ENCODE measurements at places on chromosomes 12 and 14.

- no peak overlapping the region for H3K27ac ChIP-seq
- DNase-seq, result no peak
- no peaks in the 10 kb centered on the region for H3K4me1 ChIP-seq
- H3K27me3 ChIP-seq, result no peaks in the 10 kb centered on the region
- H3K36me3 ChIP-seq, result no peaks in the 10 kb centered on the region
Measured at GRCh38 chr12:79347866-79348265, 342.9 kb downstream of the PAWR start.

DNA sequence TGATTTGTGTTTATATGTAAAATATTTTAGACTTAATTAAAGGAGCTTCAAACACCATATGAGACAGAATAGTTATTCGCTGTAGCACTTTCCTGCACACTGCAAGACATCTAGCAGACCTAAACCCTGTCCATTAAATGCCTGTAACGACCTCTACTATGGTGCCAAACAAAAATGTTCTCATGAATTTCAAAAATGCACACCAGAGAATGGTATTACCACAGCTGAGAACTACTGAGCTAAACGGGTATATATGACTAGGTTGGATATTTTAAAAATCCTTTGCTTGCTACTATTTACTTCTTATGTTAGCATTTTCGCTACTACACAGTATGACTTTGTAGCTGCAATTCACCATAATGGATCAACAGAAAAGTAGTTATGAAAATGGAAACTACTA is 34.8 kb downstream of the SPPL3 start:
- H3K36me3 ChIP-seq, result no peaks in the 10 kb centered on the region
- H3K27me3 ChIP-seq, result no peaks in the 10 kb centered on the region
- H3K4me1 ChIP-seq, result peaks cover 3% of the 10 kb centered on the region
- no peak overlapping the region for H3K27ac ChIP-seq
- DNase-seq, result no peak

- H3K4me1 ChIP-seq, result no peaks in the 10 kb centered on the region
- DNase-seq, result no peak
- no peak overlapping the region for H3K27ac ChIP-seq
- H3K36me3 ChIP-seq, result peaks cover 12% of the 10 kb centered on the region
Measured at GRCh38 chr12:112151766-112152541, 26.6 kb downstream of the TRAFD1 start.

DNA sequence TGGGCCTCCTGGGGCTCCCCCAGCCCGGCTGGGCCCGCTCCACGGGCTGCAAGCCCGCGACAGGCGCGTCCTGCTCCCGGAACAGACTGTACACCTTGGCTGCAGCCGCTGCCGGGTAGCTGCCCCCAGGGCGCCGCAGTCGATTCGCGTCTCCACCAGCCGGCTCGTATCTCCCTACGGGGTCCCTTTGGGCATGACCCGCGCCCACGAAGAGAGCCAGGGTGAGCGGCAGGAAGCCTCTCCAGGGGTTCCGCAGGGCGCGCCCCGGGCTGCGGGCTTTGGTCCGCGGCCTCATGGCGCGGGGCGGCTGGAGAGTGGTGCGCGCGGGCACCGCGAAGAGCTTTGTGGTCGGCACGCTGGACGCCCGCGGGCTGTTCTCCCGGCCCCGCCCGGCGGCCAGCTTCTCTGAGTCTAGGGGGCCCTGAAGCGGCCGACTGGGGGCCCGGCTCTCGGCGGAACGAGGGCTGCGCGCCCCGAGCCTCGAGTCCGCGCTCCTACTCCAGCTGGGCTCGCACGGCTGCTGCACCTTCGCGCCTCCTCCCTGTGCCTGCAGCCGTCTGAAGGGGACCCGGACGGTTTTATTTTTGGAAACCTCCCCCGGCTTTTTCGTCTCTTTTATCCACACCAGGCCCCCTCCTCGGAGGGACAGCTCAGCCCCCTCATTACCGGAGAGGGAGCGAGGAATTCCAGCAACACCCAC is at the start of gene LTBP2:
Gene LTBP2 (minus strand): TSS at position 588 of the 700 bp plus-strand sequence. CDS start 293 bp downstream, at position 295.
- no peak within 1 kb of the TSS for H3K27ac ChIP-seq
- peaks cover 23% of the 10 kb centered on the region for H3K27me3 ChIP-seq
- peaks cover 5% of the 10 kb centered on the region for H3K4me1 ChIP-seq
- no peaks in the 10 kb centered on the region for H3K36me3 ChIP-seq
- peak; percentile 45 for DNase-seq

GRCh38 chr12:31868965-31869364 is 90.2 kb upstream of the RESF1 start:
- DNase-seq, result no peak
- no peaks in the 10 kb centered on the region for H3K36me3 ChIP-seq
- no peaks in the 10 kb centered on the region for H3K27me3 ChIP-seq
- H3K4me1 ChIP-seq, result peaks cover 6% of the 10 kb centered on the region
